ENCODE measurements at places on chromosomes 7 and 10. TPM values are rescaled to one million over a fixed set of nuclear protein-coding genes. Genes with fewer than 3 reads are reported as not detected.

Gene ASIC3
- 4.8 TPM for total RNA-seq

Gene TWIST1
- not detected for total RNA-seq

GRCh38 chr7:132592231-132592920 lies 16.1 kb upstream of the PLXNA4 start:
- H3K27ac ChIP-seq, result no peak overlapping the region
- no peaks in the 10 kb centered on the region for H3K36me3 ChIP-seq
- no peak for DNase-seq
- H3K4me1 ChIP-seq, result no peaks in the 10 kb centered on the region
- H3K27me3 ChIP-seq, result no peaks in the 10 kb centered on the region
- no peak overlapping the region for H3K4me3 ChIP-seq

- DNase-seq, result no peak
- H3K36me3 ChIP-seq, result no peaks in the 10 kb centered on the region
- no peak overlapping the region for H3K27ac ChIP-seq
- no peak overlapping the region for H3K4me3 ChIP-seq
- no peaks in the 10 kb centered on the region for H3K27me3 ChIP-seq
Measured at GRCh38 chr7:46034056-46034768, 113.1 kb upstream of the IGFBP3 start.

Gene SEC31B
- 36.4 TPM for total RNA-seq

DNA sequence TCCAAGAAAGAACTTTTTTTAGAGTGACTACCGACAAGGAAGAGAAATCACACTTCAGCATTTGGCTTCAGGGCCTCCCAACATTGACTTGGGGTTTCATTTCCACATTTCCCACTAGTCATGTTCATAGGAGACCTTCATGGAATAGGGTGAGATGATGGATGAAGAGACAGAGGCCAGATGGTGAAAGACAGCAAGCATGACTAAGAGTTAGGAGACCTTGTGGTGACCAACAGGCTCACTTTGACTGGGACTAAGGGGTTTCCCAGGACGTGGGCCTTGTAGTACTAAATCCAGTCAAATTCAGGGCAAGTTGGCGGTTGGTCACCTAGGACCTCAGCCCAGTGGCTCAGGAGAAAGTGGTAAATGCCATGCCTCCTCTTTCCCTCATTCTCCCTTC lies 3.0 kb upstream of the GIMAP5 start:
- peaks cover 8% of the 10 kb centered on the region for H3K27me3 ChIP-seq
- H3K36me3 ChIP-seq, result no peaks in the 10 kb centered on the region
- peaks cover 6% of the 10 kb centered on the region for H3K4me1 ChIP-seq
- H3K27ac ChIP-seq, result no peak overlapping the region
- DNase-seq, result no peak
- no peak overlapping the region for H3K4me3 ChIP-seq

- no peak for DNase-seq
- no peak overlapping the region for H3K4me3 ChIP-seq
- peaks cover 2% of the 10 kb centered on the region for H3K36me3 ChIP-seq
- peaks cover 22% of the 10 kb centered on the region for H3K4me1 ChIP-seq
- no peaks in the 10 kb centered on the region for H3K27me3 ChIP-seq
Measured at GRCh38 chr7:139913021-139913844, 84.2 kb downstream of the TBXAS1 start.

GRCh38 chr10:26981232-26981824 lies 119.0 kb downstream of the ANKRD26 start:
- H3K36me3 ChIP-seq, result no peaks in the 10 kb centered on the region
- H3K4me3 ChIP-seq, result no peak overlapping the region
- H3K4me1 ChIP-seq, result no peaks in the 10 kb centered on the region
- DNase-seq, result no peak

DNA sequence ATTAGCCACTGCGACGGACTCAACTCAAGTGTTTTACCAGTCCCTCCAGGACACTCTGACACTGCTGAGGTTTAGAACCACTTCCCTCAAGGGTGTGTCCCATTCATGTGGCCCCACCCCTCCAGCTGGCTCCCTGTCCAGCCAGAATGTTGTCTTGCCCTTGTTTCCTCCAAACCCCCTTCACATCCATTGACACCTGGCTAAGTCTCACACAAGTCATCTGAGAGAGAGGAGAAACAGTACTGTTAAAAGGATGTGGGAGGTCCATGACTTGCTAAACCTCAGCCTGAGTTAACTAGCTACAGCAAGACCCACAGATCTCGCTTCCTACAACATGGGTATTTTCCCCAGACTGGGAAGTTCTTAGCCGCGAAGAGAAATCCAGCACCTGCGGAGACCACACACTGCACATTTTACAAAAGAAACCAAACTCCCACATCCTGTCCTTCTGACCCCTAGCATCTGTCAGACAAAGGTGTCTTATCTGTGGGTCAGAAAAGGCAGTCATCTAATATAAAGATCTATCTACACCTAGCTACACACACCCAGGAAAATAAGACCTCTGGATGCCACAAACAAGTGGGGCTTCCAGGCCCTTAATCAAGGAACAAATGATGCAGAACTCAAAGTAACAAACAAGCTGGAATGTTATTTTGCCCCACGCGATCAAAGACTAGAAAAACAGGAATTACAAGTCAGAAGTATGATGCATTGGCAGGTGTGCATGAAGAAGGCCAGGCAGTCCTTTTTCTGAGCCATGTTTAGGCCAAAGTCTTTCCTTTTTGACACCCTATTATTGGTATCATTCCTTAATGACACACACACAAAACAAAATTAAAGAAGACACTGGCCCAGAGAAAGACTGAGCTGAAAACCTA lies 13.9 kb downstream of the OSBPL3 start:
- peak overlapping the region; percentile 67 for H3K27ac ChIP-seq
- no peaks in the 10 kb centered on the region for H3K27me3 ChIP-seq
- peak; percentile 67 for DNase-seq
- H3K4me1 ChIP-seq, result peaks cover 41% of the 10 kb centered on the region
- no peaks in the 10 kb centered on the region for H3K36me3 ChIP-seq

Data from B cell (primary cell).